ENCODE measurements at places on chromosomes 13 and 19.
A peak's percentile ranks its signal among the peaks of the same experiment; 100 is the strongest.

DNA sequence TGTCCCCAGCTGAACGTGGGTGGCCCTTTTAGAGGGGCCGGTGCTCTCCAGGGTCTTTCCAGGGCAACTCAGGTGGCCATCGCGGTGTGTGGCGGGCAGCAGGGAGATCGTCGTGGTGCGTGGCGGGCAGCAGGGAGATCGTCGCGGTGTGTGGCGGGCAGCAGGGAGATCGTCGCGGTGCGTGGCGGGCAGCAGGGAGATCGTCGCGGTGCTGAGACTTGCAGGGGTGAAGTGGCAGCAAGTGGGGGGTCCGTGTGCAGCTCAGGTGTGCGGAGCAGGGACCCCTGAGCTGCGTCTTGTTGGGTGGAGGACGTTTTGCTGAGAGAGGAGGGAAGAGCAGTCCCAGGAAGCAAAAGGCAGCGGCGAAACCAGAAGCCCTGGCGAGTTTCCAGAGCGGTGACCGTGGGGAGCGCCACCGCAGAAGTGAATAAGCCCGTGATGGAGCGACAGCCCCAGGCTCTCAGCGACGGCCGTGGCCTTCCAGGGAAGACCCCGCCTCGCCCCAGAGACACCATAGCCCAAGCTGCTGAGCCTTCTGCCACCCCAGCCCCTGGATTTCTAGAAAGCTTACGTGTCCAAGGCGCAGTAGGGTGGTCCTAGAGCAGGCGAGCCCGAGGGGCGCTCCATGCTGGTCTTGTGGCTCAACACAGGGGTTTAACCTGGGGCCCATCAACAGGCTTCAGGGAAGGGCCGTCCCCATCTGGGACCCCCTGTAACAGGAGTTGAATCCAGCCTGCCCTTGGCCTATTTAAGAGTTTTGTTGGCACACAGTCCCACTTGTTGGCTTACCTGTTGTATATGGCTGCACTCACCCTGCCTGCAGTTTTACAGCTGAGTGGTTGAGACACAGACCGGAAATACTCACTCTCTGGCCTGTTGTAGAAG lies 5.4 kb downstream of the NCLN start:
- no peak for DNase-seq

DNA sequence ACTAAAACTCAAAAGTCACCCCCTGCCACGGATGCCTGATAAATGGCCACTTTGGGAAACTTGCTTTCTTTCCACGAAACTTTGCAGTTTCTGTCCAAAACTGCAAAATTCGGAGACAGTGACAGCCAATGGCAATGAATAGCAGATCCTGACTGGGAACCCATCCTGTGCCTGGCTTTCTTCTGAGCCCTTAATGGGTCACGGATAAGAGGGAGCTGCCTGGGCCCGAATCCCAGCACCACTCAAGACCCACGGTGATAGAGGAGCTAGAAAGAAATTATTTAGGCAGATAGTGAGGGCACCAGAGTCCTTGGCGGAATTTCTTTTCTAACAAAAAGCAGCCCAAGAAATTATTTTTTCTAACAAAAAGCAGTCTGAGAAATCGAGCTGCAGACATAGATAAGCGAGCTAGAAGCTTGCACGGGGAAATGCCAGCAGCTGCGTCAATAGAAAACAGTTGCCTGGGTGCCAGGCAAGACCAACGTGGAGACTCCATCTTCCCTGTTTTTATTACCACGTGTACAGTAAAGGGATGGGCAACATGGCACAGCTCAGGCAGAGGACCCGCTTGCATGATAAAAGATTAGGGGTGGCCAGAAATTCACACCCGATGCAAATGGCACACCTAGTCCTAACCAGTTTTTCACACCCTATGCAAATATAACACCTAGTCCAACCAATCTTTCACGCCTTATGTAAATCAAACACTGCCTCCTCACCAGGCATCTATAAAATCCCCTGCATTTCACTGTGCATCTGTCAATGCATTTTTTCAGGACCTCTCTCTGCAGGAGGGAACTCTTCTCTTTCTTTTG lies 7.1 kb upstream of the HSH2D start:
- no peak for DNase-seq

DNA sequence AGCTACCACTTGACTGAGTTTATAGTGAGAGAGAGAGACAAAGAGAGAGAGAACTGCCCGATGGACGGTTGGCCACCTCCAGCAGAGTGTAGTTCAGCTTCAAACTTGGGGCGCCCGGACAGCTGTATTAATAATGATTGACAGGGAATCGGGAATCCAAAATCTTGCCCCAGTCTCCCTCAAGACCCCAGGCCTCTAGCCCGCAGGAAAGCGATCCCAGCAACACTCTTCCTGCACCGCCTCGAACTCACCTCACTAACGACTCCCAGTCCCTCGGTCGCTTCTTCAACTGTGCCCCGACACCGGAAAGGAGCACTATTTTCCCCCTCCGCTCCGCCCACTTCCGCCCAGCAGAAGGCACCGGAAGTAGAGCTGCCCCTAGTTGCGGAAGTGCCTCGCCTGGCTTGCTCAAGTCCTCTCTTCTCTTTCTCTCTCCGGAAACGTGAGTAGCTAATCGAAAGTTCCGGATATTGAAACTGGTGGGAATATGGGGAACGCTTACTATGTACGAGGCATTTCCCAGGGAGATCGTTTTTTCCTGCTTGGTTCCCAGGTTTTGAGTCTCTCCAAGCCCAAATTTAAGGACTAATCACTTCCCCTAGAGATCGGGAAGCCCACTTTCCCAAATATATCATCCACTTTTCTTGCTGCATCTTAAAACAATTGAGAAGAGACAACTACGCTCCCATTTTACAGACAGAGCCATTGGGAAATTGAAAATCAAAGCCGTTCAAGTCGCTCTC lies at the start of gene NOSIP:
NOSIP (minus strand) TSS at position 293 of the 743 bp plus-strand sequence. CDS start 19,865 bp downstream, outside the sequence.
- DNase-seq = peak; percentile 98

DNA sequence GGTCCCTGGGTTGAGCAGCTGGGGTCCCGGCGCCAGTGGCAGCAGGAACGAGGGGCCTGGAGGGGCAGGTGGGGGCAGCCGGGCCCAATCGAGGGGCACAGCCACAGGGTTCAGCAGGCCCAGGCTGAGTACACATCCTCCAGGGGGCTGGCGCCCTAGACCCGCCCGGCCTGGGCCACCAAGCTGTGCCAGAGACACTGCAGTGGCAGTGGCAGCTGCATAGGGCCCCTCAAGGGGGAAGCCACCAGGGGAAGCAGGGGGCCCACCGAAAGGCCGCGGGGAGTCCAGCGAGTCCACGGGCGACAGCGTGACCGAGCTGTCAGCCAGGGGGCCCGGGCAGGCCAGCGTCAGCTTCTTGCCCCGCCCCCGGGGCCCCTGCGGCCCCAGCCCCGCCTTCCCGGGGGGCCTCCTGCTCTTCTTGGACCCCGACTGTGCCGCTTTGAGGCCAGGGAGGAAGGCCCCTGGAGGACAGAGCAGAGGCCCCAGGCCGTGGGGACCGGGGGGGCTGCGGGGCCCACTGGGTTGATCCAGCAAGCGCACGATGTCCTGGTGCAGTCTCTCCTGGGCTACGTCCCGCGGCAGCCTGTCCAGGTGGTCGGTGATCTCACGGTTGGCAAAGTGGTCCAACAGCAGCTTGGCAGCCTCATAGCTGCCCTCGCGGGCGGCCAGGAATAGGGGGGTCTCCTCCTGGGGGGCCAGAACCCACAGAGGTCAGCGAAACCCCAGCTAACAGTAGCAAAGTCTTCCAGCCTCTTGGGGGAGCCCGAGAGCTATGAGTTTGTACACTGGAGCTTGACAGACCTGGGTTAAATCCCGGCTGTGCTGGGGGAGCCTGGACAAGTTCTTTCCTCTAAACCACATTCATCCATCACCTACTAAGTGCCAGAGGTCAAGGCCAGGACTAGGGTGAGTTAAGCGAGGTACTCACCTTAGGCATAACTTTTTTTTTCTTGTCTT lies 39.5 kb downstream of the NOTCH3 start:
- peak; percentile 62 for DNase-seq

- no peak for DNase-seq
Measured at GRCh38 chr13:67726979-67727378, 496.8 kb upstream of the PCDH9 start.

- DNase-seq = peak; percentile 39
Measured at GRCh38 chr13:46684287-46685001, 112.5 kb downstream of the ESD start.

GRCh38 chr13:44400736-44401135 lies 27.1 kb downstream of the SERP2 start:
- DNase-seq = peak; percentile 32

DNA sequence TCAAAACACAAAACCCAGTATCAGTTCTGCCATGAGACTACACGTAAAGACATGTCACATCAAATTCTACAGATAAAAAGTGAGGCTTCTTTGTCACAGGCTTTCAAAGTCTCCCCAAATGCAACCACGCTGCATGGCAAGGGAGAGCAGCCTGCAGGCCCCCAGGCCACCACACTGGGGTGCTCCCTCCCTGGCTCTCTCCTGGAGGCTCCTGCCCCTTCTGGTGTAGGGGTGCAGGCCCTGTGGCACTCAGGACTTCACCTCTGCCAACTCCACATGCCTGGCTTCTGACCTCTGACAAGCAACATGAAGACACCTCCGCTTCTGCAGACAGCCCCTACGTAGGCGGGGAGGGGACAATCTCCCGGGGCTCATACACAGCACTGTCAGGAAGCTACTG lies 14.3 kb downstream of the AKAP8 start:
- no peak for DNase-seq
